ENCODE measurements at places on chromosomes 12 and 14.

DNA sequence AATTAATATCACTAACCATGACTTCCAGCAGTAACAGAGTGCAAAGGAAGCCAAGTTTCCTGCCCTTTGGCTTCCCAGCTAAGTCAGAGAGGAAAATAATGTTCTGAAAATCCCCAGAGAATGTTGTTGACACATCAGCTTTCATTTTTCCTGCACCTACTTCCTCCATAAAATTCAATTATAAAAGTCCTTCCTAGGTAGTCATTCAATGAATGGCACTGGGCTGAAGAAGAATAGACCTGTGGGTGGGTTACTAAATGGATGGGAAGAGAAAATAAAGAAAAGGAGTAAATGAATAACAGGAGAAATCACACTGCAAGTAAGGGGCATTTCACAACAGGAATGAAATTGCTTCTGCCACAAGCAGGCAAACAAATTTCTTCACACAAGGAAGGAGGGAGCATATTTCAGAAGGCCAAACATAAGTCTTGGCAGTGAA is 73.2 kb upstream of the MDM1 start:
- no peak for DNase-seq

DNA sequence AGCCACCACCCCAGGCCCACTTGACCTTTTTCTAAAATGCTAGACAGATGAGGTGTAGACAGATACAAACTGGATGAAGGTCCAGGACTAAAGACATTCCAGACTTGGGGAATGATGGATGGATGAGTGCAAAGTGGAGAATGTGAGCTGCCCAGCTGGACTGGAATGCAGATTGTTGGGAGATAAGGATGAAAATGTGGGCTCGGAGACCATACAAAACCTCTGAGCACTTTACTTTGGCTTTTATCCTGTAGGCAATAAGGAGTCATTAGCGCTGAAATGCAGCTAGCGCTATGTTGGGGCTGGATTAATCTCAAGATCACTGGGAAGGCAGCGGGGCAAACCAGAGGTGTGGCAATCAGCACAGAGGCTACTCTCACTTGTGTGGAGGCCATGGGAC is 64.7 kb upstream of the GNPNAT1 start:
- DNase-seq, result no peak

DNA sequence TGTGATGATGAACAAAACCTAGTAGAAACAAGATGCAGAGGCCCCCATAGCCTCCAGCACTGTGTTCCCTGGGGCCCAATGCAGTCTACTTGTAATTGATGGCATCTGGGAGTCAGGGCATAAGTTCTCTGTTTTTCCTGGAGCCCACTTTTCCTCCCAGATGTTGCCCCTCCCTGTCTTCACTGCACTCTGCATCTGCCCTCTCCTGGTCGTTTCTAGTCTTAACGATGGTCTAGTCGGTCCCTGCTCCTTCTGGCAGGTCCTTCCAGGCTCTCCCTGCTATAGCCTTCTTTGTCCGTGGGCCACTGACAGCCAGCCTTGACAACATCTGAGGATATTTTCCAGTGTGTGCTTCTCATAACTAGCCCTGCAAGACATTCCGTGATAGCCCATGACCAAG is 208.3 kb downstream of the GXYLT1 start:
- no peak for DNase-seq

DNA sequence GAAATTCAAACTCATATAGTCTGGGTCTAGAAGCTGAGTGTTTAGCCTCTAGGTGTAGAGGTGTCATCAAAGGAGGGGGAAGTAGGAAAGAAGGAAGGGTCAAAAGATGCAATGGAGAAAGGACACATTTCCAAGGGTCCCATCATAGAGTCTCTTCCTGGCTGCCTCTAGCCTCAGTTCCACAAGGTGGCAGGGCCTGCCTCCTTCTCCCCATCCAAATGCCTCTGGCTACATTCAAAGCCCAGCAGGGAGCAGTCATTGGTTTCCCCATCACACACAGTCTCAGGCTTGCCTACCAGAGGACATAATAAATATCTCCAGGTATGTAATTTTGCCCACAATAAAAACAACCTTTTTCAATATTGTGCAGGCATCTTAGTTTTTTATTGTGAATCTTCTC is 2.1 kb upstream of the CCT2 start:
- no peak for DNase-seq

DNA sequence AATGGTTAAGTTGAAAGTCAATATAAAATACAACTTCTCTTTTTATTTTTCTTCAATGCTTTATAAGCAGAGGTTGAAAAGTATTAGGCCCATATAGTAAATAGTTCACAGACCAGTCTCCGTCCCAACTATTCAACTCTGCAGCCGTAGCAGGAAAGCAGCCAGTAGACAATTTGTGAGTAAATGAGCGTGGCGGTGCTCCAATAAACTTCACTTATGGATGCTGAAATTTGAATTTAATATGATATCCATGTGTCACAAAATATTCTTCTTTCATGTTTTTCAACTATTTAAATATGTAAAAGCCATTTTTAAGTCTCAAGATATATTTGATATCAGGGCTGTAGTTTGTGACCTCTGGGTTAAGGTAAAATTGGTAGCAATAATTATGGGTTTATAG is 17.7 kb downstream of the LIN7A start:
- no peak for DNase-seq

DNA sequence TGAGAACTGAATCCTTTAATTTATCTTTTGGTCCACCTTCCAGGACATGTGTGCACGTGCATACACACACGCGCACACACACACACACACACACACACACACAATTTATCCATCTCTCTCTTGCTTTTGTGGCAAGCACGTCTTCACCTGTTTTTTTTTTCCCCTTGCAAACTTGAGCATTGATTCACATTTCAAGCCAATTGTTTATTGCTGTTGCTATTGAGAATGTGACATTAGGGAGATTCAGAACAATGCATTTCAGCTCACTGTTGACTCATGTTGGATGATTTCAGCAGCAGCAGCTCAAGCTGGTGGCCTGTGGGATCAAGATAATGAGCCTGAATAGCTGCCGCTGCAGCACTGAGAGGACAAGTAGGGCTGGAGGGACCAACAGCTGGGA is 128.9 kb downstream of the SNAPC1 start:
- DNase-seq, result no peak

DNA sequence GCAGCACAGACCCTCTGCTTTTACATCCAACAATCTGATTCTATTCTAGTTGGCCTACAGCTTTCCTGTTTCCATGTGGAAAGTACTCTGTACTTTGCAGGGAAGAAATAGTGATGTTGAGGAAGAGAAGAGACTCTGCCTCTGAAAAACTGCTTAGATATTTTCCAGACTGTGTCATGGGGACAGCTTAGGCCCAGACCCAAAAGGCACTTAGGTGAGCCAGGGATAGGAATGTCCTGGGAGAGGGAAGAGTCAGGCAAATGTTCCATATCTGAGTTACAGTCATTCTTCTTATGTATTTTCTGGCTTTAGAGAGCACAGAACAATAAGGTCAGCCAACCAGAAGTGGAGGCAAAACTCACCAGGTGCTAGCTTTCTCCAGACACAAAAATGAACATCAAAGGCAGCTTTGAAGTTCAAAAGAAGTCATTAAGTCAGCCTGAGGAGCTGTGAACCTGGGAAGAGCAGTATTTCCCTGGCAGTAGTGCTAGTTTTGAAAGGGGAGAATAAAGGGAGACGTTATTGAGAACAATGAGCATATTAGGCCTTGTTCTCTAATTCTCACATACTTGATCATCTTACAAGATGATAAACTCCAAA is 199.7 kb upstream of the LMNTD1 start:
- DNase-seq, result no peak
